ENCODE measurements at places on chromosomes 16 and 17.

DNA sequence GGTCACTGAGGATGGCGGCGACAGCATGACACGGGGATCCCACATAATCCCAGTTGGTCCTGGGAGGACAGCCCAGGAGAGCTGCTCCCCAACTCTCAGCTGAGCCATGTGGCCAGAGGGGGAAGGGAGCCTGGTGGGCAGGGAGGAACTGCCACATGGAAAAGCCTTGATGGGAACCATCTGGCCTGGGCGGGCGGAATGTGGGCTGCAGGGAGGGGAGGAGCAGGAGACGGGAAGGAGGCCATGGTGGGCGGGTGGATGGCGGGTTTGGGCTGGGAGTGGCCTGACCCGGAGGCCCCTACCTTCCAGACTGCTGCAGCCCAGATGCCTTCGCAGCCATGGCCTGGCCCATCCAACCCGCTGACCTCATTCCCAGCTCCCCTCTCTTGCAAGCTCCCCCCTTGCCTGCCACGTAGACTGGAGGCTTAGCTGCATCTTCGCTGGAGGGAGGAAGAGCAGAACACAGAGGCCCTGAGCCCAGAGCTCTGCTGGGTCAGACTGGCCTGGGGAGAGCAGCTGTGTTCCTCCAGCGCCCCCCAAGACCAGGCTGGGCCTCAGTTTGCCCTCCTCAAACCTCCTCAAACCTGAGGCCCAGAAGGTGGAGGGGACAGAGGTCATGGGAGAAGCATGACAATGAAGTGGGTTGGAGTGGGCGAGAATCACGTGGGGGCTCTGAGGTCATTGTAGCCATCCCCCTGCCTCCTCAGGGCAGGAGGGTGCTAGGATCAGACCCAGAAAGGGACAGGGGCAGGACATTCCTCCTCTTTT, 8.2 kb upstream of the COL1A1 start:
- no peak for DNase-seq

DNA sequence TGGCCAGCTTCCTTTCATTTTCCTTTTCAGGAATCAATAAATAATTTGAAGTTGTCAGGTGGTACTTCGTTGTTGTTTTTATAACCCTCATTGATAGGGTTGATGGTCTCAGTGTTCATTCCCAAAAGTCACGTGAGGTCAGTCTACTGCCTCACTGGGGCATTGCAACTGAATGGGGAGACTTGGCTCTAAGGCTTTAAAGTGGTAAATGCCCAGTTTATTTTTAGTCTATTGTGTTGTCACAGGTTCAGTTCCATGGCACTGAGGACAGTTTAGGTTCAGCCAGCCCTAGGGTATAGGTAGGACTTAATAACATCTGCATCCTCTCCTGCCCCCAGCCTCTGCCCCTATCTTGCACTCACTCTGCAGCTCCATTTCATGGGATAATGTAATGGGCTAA, 33.5 kb upstream of the NGFR start:
- no peak for DNase-seq

DNA sequence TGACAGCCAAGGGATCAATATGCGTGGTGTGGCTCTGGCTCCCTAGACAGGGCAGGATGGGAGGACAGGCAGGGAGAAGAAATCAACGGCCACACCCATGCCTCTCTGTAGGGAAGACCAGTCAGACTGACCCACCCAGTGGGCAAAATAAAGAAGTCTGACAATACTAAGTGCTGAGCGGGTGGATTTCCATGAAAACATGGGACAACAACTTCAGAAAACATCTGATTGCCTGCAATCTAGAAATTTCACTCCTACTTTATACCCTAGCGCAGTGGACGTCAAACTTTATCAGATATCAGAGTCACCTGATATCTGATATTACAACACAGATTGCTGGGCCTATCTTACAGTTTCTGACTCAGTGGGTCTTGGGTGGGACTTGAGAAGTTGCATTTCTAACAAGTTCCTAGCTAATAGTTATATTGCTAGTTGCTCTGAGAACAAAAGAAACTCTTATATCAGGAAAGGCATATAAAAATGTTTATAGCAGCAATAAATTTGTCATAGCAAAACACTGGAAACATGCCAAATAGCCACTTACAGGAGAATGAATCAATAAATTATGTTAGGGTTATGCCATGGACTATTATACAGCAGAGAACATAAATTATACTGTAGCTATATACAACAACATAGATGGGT, 38.4 kb downstream of the C17orf67 start:
- no peak for DNase-seq

DNA sequence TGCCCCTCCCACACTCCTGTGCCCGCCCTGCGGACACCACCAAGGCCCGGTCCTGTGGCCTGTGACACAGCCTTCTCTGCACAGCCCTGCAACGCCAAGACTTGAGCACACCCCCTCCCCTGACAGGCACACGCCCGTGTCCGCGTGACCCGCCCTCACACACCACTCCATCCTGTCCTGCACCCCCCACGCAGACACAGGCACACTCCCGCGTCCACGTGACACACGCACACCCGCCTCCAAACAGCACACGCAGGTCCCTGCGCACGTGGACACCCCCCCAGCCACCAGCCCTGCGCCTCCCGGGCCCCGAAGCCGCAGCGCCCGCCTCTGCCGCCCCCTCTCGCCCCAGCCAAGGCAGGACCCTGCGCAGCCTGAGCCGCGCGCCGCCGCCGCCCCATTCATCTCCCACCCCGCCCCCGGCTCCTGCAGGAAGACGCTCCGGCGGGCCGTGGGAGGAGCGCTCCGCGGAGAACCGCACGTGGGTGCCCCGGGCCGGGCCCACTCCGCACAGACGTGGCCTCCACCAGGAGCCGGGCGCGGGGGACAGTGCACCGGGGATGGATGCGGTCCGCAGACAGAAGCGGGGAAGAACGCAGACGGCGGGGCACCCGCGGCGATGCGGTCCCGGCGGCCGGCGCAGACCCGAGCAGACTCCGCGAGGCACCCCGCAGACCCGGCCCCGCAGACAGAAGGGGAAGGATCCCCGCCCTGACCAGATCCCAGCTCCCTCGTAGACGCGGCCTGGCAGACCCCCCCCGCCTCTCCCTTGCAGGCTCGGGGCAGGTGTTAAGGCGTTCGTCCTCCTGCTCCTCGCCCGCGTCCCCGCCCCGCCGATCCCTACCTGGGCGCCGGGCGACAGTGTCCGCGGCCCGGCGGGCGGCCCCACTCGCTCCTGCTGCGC, 506 bp downstream of the CAMKK1 start:
- DNase-seq: peak; percentile 71

- DNase-seq: no peak
These were observed 103.4 kb upstream of the NUDT7 start for GRCh38 chr16:77618951-77619350.

- no peak for DNase-seq
These were observed 6.8 kb upstream of the ACSM1 start for GRCh38 chr16:20704281-20704680.

DNA sequence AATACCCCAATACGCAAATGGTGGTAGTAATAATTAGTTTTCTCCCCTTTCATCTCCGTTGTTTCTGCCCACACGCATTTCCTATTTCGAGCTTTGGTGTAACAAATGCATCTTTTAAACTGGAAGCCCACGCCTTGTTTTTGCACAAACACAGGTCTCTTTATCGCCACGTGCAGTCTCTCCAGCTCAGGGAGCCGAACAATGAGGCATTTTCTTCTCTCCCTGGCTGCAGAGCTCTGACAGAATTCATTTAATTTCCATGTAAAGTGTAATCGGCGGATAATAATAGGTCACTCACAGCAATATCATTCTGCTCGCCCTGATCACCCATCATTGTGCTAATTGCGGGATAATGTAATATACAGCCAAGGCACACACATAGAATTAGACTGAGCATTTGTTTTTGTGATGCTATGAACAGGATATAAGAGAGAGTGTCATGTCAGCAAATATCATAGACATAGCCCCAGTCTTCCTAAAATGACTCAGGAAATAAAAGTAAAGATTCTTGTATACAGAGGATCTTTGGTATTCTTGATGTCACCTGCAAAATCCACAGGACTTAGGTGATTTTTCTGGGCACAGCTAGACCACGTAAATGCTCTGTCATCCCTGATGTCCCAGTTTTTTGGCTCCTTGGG, 452.6 kb upstream of the CDH11 start:
- no peak for DNase-seq

GRCh38 chr17:630801-631200, 83.8 kb downstream of the VPS53 start:
- no peak for DNase-seq

- DNase-seq: peak; percentile 87
These were observed 1.2 kb upstream of the SPAG9 start for GRCh38 chr17:51121620-51122472.

GRCh38 chr17:38921756-38922411, 3.5 kb upstream of the LASP1NB start:
- no peak for DNase-seq

- no peak for DNase-seq
These were observed 14.2 kb upstream of the EFCAB3 start for GRCh38 chr17:62366191-62366590.

- no peak for DNase-seq
These were observed 327.0 kb downstream of the XYLT1 start for GRCh38 chr16:17143546-17144419.

DNA sequence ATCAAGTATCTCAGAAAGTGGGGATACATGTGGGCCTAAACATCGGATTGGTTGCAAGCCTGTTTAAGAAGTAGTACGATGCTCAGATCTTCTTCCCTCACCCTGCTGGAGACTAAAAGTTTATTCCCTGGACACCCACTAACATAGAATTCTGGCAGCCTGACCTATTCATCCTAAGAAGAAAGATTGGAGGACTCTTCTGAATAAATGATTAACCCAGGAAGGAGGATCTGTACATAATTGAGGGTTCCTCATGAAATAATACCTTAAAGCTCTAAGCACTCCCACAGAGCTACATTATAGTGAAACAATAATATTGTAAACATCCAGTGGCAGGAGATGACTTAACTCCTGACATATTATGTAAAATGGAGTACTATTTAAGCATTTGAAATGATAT, 111.7 kb downstream of the NLK start:
- DNase-seq: no peak

DNA sequence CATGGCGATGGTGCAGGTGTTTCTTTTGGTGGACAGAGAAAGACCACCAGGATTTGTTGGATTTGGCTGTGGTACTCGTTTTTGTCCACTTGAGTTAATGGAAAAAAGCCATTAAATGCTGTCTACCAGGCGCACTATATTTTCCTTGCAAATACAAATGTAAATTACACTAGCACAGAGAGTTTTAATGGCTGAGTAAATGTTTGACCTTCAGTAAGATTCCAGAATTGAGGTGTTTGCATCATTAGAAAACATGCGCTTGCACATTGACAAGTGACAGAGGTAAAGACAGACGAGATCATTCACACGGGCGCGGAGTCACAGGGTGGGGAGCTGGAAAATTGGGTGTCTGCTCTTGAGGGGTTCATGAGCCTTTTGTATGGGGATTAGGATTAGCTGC, 53.5 kb upstream of the AKTIP start:
- DNase-seq: no peak

GRCh38 chr17:75548813-75549212, 23.3 kb downstream of the LLGL2 start:
- no peak for DNase-seq

- no peak for DNase-seq
These were observed 25.1 kb upstream of the CDH15 start for GRCh38 chr16:89146211-89147005.

- no peak for DNase-seq
These were observed 22.6 kb downstream of the MRM3 start for GRCh38 chr17:804541-805435.

All from activated naive CD8-positive, alpha-beta T cell treated with anti-CD3 and anti-CD28 coated beads for 36 hours (primary cell).